ENCODE measurements at places on chromosomes 16 and 17. TPM values are rescaled to one million over a fixed set of nuclear protein-coding genes. Genes with fewer than 3 reads are reported as not detected.

The C16orf96 gene
- not detected for total RNA-seq

The HS3ST3B1 gene
- total RNA-seq, result 0.42 TPM

The CIBAR2 gene
- total RNA-seq, result not detected

The WNT3 gene
- 4.7 TPM for total RNA-seq

The ALDH3A1 gene
- 958 TPM for total RNA-seq

The CCL7 gene
- total RNA-seq, result 0.12 TPM

The GAS7 gene
- total RNA-seq, result 0.29 TPM

The FMNL1 gene
- 42.9 TPM for total RNA-seq

Measured in A549 treated with CORT108297 at 1 μM for 4 hours (cell line).